ENCODE measurements at places on chromosomes 6 and 20.

DNA sequence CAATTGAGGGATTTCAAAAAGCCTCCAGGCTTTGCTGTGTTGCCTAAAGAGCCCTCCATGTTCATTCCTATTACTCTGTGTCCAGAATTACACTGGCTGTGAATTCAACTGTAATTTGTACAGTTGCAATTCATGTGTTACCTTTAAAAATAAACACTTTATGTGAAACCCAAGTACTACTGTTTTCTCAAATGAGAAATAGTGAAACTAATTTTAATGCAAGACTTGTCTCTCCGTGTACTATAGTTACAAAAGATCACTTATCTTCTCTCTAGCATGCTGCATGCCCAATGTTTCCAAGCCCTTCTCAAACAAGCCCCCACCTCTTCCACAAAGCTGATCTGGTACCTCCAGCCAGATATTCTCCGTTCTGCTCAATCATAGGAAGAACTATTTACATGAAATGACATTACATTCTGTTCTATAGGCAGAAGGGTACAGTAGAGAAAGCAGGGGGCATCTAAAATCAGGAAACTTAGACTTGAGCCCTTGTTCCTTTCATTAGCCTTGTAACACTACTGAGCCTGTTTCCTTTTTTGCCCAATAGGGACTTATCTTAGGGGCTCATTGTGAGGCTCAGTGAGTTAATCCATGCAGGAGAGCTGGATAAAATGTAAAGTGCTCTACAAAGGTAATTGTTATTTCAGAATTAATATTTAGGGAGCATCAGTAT, 12.3 kb upstream of the COL9A1 start:
- no peak for DNase-seq

DNA sequence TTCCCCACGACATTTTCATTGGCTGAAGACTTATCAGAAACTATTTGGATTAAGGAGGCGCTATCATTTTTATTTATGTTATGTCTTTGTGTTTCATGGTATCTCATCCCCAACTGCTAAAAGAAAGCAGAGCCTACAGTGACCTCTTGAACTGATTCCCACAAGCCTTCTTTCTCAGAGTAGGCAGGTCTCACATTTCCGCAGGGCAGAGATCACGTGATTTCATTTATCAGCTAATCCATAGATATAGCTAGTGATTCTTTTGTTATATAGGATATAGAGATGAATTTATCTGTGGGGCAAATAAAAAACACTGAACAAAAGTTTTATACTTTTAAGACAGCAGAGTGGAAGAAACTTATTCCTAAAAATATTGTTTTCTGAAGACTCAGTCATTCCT, 25.0 kb upstream of the POPDC3 start:
- DNase-seq, result no peak

DNA sequence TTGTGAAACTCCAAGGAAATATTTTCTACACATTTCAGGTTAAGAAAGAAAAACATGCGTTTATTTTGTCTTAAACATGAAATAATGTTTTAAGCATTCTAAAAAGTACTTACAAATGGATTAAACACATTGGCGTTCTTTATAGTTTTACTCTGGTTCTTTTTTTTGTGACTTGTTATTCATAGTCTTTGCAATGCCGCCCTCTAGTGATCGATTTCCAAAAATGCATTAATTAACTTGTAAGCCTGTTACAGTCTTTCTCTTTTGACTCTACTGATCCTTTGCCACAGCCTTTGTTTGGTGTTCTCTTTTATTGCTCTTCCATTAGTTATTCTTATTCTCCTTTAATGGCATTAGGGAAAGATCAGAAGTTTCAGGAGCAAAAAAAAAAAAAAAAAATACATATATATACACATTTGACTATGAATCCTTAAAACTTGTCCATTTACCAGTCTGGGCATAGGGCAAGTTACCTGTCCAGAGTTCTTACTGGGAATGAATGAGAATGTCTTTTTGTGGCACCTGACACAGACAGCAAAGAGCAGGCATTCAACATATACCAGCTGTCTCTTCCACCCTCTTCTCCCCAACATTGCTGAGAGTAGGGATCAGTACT, 59.9 kb downstream of the MACROD2 start:
- DNase-seq, result peak; percentile 66

GRCh38 chr6:40669343-40669742, 82.2 kb upstream of the LRFN2 start:
- peak; percentile 3 for DNase-seq

- DNase-seq, result no peak
Measured at GRCh38 chr6:52423448-52423847, 3.3 kb downstream of the EFHC1 start.
